Ureter (tissue), 1 donor: ENCODE measurements at places on chromosomes 1 and 21.

GRCh38 chr1:204232526-204232925, 18.7 kb upstream of the GOLT1A start:
- DNase-seq, result no peak

- no peak for DNase-seq
These were observed 19.6 kb upstream of the HMGN2 start for GRCh38 chr1:26452459-26453183.

GRCh38 chr1:99917214-99917613, 52.6 kb upstream of the SLC35A3 start:
- no peak for DNase-seq

- DNase-seq, result no peak
These were observed 16.2 kb upstream of the MARK1 start for GRCh38 chr1:220511785-220512184.

DNA sequence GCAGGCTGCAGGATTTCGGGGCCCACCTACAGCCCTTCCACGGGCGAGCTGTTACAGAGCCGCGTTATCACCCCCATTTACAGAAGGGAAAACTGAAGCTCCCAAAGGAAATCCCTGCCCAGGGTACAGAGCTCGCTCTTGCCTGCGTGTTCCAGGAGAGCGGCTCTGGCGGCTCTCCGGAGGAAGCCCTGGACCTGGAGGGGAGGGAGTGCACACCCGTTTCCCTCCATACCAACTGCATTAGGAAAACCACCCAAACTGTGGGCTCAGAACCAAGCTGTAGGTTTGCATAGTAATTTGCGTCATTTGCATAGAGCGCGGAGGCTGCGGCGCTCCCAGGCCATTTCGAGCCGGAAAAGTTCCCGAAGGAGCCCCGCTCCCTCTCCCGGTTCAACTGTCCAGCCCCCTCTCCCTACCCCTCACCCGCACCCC, 24.7 kb upstream of the ADGRB2 start:
- DNase-seq, result no peak

DNA sequence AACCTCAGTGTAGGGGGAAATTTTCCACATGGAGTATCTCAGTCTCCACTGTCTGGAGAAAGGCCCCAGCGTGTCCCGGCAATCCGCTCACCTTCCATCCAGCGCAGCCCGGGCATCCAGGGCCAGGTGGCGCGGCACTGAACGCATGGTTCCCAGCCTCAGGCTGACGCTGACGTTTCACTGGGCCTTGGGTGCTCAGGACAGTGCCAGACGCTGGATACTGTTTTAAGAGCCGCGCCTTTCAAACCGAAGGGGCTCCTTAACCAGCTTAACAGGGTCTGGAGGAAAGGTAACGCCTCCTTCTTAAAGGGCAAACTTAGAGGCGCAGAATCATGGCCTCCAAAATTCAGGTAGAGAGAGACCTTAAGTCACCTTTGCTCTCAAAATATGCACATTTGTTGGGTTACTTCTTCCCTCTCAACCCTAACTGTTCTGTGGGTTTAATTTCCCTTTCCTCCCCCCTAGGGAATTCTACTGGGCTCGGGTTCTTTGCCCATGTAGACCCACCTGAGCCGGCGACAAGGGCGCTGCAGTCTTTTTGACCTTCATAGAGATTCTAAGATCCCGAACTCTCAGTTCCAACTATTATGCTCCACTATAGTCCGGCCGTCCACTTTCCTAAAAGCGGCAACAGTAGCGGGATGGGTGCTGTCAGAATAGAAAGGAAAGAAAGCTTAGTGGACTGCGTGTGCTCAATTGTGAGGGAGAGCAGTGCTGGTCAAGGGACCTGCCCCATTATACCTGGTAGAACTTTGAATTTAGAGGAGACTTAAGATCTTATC, 3.5 kb upstream of the LHX9 start:
- no peak for DNase-seq

DNA sequence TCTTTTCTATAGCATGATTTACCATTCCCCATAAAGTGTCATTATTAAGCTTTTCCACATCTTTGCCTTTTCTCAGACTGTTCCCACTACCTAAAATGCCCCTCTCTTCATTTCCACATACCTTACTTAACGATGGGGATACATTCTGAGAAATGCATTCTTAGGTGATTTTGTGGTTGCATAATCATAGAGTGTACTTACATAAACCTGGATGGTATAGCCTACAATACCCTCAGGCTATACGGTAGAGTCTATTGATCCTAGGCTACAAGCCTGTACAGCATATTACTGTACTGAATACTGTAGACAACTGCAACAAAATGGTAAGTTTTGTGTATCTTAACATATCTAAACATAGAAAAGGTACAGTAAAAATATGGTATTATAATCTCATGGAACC, 54.8 kb upstream of the MUTYH start:
- no peak for DNase-seq

GRCh38 chr1:170239445-170239844, 93.7 kb downstream of the NTMT2 start:
- DNase-seq, result no peak

DNA sequence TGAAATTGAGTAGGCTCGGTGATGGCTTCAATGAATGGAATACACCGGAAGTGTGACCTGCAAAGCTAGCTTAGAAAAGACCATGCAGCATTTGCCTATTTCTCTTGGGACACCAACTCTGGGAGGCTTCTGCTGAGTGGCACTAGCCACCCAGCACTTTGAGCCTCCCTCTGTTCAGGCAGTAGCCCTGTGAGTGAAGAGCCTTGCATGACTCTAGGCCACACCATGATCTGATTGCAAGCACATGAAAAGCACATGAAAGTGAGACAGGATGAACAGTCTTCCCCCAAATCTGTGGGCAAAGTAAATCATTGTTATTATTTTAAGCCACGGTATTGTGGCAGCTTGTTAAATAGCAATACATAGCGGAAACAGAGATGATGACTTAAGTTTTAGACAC, 2.8 kb downstream of the CD48 start:
- no peak for DNase-seq

GRCh38 chr1:46053734-46054133, 78.7 kb downstream of the PIK3R3 start:
- DNase-seq, result no peak

DNA sequence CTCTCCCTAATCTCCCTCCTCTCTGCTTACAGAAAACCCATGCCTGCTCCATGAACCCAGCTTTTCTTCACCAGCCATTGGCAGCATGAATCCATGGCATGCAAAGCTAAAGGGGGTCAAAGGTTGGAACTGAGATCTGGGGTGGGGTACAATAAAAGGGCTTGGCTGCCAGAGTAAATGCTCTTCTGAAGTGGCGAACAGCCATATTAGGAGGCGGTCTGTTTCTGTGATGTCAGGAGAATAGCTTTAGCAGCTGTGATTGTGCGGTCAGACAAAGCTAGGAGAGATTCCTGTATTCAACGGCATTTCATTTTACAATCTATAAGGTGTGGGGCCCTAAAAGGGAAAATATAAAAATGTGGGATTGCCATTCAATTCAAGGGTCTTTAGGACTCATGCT, 71.7 kb upstream of the TMPRSS2 start:
- no peak for DNase-seq

- DNase-seq, result no peak
These were observed 56.1 kb upstream of the DMRTB1 start for GRCh38 chr1:53402891-53403655.

DNA sequence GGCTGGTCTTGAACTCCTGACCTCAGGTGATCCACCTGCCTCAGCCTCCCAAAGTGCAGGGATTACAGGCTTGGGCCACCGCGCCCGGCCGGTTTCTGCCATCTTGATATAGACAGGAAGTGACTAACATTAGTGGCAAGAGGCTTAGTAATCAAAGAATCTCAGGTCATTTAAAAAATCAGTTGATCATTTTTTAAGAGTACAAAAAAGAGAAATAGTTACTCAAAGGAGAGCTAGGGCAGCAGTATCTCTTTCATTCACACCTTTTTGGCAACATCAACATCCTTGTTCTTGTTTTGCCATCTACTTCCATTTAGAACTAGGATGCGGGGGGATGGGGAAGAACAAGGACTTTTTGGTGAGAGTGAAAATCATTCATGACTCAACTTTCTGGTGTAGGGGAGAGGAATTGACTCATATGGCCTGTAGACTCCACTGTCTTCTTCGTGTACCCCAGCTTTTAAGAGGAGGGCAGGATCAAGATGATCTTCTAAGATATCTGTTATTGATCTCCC, 8.8 kb downstream of the FCRLB start:
- no peak for DNase-seq

DNA sequence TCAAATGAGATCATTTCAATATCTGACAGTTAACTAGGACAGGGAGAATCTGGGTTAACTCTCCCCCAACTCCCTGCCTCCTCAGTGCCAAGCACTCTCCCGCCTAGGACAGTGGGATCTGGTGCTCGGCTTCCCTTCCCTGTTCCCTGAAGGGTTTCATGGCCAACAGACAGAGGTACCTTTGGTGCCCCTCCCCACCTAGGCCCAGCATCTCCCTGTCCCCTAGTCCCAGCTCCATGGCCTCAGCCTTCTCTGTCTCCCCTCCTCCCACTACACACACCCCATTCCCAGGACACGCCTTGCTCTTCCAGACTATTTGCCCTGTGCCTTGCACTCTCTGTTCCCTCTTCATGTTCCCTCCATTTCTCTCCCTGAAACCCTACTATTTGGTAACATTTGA, 77.1 kb downstream of the CD247 start:
- DNase-seq, result no peak

DNA sequence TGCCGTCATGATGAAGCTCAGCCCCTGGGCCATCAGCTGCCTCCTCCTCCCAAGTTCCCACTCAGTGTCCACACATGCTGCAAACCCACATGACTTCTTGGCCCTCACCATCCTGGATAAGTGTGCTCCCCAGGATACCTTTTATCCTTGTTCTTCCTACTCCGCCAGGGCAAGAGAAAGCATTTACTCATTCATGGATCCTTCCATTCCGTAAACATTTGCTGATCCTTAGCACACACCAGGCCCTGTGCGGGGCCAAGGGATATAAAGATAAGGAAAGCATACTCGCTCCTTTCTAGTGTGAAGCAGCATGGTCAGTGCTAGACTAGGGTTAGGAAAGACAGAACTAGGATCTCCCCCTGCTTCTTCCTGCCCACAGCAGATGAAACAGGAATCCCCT, 122.1 kb upstream of the HMGB4 start:
- DNase-seq, result peak; percentile 12

DNA sequence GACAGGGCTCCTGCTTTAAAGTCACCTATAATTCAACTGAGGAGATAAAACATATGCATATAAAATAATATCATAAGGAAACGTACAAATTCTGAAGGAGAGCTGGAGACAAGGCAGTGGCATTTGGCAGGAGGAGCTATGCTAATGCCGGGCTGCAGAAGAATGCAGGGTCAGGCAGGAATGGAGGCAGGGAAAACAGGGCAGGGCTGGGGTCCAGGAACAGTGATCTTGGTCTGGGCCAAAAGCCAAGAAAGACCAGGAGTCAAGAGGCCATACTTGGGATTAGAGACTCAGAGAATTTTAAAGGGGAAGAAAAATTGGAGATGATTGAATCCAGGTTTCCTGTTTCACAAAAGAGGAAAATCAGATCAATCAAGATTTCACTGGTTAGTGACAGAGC, 20.0 kb upstream of the BRDT start:
- no peak for DNase-seq

DNA sequence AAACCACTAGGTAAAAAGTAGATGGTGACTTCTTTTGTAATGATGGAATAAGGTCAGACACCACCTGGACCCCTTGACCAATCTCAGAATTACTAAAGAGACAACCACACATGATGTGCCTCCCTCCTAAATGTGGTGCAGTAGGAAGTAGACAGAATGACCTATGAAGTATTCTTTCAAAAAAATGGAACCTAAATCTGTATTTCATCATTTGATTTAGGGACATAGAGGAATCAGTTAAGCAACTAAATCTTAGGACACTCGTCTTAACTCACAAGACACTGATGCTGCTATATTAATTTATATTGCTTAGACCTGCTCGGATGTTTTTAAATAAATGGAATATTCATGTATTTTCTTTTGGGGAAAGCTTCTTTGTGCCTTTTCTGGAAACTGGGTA, 80.9 kb upstream of the IRF2BP2 start:
- no peak for DNase-seq

- DNase-seq, result no peak
These were observed 22.0 kb downstream of the FOXO6 start for GRCh38 chr1:41383094-41383852.

DNA sequence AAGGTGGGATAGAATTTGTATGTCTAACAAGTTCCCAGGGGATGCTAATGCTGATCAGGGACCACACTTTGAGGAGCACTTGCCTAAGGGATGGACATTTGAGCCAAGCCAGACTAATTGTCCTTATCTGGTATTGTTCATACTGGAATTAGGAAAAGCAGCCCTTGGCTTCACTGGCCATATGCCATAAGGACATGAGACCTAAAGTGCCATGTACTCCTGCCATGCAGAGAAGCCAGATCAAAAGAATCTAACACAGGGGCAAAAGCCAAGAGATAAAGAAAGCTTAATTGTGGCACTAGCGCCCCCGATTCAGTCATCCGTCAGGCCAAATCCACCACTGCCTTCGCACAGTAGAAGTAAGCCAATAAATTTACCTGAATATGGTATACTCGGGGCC, 45.7 kb downstream of the RNF11 start:
- no peak for DNase-seq

- no peak for DNase-seq
These were observed 21.9 kb downstream of the EFCAB14 start for GRCh38 chr1:46697053-46697452.

DNA sequence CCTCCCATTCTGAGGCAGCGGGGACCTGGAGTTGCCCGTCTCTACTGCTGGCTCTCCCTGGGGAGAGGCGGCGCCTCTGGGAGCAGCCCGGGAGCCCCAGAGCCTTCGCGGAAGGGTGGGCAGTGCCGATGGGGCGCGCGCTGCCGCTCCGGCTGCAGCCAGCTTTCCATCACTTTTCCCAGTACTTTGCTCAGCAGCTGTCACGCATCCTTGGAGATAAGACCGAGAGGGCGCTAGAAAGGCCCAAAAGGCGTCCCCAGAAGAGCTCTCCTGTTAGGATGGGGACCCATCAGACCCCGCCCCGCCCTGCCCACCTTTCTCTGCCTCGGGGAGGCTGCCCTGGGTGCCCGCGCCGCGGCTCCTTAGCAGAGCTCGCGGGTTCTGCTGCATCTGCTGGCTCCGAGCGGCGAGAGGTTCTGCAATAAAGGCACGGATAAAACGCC, 534 bp downstream of the KCNH1 start:
- DNase-seq, result no peak

DNA sequence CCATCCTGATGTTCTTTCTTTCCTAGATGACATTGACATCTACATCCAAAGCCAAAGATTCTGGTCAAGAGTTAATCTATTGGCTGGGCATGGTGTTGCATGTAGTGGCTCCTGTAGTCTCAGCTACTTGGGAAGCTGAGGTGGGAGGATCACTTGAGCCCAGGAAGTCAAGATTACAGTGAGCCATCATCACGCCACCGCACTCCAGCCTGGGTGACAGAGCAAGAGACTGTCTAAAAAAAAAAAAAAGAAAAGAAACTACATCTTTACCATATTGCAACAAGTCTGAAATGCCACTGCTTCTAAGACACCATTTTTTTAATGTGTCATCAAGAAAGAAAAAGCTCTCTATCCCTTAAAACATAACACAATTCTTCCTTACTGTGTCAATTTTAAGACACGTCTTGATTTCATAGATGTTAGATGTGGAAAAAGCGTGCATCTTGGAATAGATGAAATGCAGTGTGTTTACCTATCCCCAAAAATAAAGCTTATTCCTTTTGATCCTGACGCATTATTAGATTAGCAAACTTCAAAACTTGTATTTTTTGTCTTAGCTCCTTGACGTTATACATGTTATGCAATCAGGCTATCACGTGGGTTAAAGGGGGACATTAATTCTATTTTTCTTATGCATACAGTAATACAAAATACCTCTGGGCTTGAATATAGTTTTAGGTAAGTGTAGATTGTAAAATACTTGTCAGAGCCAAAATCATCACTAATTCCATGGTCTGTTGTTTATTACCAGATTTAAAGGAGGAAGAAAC, 46.3 kb downstream of the ELAPOR1 start:
- no peak for DNase-seq
